ENCODE measurements at places on chromosomes 5 and 9.

- DNase-seq, result no peak
Observed at GRCh38 chr9:35490155-35490909, 421 bp downstream of the RUSC2 start.

GRCh38 chr5:177302354-177303110, 987 bp downstream of the RAB24 start:
- DNase-seq, result no peak

DNA sequence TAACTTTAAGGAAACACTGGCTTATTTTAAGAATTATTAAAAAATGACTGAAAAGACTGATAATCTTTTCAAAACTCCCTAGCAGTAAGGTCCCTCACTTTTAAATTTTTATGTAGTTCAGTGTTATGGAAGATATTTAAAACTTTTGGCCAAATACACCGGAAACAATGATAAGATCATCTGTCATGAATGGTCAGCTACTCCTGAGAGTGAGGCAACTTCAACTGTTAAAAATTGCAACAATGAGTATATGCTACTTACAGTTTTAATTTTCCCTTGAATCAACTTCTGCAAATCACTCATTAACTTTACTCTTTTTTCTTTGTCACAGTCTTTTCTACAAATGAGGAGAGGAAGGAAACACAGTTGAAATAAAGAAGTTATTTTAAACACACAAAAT, 10.8 kb downstream of the PUM3 start:
- DNase-seq, result no peak

- DNase-seq, result no peak
Observed at GRCh38 chr5:134153657-134154056, 23.1 kb downstream of the SKP1 start.

GRCh38 chr9:129583308-129584038, 37.4 kb downstream of the C9orf50 start:
- no peak for DNase-seq

DNA sequence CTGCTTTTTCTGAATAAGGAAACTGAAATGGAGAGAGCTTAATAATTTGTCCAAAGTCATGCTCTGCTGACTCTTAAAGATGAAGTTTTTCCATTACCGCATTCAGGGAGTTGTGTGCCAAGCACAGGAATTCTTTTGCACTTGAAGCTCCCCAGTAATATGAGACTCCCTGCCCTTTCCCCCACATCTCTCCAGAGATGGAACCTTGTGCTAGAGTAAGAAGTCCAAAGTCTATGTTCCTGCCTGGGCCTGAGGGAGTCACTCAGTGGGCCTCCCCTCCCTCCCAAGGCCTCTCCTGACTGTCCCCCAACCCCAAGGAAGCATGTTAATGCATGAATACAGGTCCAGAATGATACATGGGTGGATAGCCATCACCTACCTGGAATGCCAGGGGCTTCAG, 173.3 kb upstream of the SEMA6A start:
- DNase-seq, result no peak

DNA sequence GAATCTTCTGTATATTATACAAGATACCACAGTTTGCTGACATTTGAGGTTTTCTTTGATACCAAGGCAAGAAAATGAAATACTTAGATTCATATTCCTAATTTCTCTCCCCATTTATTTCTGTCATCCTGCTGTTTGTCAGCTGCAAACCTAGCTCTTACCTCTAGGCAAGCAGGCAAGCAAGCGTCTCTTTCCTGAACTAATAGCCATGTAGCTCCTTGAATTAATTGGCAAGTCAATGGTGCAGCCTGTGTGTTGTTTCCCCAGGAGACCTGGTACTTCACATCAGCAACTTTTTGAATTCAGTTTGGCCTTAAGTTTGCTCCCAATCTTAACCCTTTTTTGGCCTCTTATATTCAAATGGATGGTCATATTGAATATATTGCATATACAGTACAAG, 573.6 kb upstream of the ARRDC3 start:
- DNase-seq, result peak; percentile 78

DNA sequence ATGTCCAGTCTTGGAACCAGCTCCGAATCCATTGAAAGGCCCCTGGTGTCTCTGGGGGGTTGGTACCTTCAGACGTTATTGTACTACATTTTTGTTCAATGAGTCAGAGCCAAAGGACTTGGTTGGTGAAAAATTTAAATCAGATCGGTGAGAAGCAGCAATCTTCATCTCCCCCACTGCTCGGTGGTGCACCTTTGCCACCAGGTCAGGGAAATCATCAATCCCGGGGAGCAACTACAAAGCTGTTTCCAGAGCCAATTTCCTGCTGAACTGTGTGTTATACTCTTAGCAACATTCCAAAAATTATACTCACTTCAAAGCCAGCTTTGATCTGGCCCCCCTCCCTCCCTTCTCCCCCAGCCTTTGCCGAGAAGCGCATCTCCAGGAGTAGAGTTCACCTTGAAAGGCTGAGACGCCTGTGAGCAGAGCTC, 375.2 kb upstream of the WWC1 start:
- DNase-seq, result no peak

DNA sequence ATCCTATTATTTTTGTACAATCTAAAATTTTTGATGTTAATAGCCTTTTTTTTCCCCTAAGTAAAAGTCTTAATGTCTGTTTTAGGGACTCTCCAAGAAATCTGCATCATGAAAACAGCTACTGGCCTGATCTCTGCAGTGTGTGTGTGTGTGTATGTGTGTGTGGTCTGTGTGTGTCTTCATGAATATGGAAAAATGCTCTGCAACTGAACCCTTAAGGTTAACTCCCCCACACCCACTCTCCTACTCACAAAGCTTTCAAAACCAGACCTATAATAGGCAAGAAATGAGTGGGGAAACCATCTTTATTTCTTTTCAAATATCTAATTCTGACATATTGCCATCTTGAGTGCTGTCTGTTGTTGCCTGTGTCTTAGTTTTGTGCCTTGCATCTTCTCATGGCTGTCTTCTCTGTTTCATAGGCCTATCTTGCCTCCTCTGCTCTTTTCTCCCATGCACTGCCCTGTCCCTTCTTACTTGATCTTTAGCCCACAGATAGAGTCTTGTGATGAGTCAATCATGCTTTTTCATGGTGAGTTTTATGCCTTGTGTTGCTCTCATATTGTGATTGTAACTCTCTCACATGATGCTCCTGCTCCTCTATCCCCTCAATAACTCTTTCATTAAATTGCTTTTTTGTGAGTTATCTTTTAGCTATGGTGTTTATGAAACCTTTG, 68.3 kb downstream of the CHSY3 start:
- no peak for DNase-seq

All from NCI-H69 (cell line).